ENCODE measurements at places on chromosomes 16 and 17.

GRCh38 chr17:42315402-42316156 is 27.3 kb downstream of the STAT5A start:
- DNase-seq: no peak

- no peak for DNase-seq
Observed at GRCh38 chr16:28162326-28162877, 49.4 kb downstream of the XPO6 start.

DNA sequence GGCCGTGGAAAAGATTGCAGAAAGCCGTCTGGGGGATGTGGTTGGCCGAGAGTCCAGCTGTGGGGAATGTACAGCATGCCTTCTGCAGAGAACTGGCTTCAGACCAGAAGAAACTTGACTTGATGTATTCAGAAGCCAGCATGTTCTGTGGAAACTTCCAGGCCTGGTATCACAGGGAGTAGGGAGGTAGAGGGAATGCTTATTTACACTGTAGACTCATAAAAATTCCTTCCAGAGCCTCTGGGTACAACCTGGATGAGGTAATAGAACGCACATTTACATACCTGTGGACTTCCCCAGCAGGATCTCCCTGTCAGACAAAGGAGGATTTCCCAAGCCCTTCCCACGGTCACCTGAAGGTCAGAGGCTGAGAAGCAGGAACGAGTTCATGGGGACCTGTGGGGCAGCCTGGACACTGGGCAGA is 11.8 kb upstream of the GAS7 start:
- no peak for DNase-seq

DNA sequence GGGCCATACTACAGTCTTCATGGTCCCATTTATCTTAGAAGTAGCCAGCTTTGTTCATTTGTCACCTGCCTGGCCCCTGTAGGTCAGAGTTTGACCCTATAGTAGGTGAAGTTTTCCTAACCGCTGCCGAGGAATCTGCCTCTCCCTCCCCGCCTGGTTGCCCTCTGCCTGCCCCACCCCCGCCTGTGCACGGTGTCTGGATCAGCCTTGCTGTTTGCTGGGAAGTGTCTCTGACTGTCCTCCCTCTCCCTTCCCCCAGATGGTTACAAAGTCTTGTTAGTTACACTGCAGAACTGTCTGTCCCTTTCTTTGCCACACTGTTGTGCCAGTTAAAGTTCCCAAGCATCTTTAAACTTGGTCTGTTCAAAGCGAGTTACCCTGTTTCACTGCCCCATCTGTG is 5.7 kb downstream of the UBFD1 start:
- no peak for DNase-seq

GRCh38 chr17:17127156-17127555 is 79.0 kb downstream of the PLD6 start:
- DNase-seq: no peak

- DNase-seq: no peak
Observed at GRCh38 chr17:29378500-29378899, 11.7 kb upstream of the TAOK1 start.

GRCh38 chr17:10610884-10611283 is 46.2 kb downstream of the MYH3 start:
- no peak for DNase-seq

- no peak for DNase-seq
Observed at GRCh38 chr17:29914819-29915537, 15.1 kb downstream of the SSH2 start.

DNA sequence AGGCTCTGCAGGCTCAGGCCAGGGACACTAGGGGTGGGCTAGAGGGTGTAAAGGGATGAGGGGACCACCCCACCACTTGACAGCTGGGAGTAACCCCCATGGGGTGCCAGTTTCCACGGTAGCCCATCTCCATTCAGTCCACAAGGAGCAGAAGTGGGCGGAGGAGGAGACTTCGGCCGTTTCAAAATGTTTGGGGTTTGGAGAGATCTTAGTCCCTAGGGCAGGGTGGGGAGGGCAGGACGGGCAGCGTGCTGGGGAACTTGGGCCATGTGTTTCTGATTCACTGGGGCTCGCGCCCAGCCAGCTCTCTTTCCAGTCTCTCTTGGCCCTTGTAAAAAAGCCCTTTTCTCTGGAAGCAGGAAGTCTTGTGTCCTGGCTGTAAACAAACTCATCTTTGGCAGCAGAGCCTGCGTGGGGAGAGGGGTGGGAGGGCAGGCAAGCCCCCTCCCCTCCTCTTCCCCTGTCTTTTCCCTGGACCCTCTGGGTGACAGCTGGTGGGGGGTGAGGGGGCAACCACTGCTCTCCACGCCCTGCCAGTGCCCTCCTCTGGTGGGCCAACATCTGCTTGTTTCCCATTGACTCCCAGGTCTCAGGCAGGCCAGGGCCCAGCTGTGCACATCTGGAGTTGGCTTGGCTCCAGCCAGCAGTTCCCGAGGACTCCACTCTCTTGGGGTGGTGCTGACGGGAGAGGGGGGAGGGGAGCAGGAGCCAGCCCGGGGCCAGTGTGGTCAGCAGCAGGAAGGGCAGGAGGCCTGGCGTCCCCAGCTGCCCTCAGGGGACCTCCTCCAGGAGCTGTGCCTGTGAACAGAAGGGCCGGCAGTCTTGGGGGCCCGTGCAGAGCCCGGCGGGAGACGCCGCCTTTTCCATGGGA is 8.1 kb downstream of the CYGB start:
- DNase-seq: no peak

DNA sequence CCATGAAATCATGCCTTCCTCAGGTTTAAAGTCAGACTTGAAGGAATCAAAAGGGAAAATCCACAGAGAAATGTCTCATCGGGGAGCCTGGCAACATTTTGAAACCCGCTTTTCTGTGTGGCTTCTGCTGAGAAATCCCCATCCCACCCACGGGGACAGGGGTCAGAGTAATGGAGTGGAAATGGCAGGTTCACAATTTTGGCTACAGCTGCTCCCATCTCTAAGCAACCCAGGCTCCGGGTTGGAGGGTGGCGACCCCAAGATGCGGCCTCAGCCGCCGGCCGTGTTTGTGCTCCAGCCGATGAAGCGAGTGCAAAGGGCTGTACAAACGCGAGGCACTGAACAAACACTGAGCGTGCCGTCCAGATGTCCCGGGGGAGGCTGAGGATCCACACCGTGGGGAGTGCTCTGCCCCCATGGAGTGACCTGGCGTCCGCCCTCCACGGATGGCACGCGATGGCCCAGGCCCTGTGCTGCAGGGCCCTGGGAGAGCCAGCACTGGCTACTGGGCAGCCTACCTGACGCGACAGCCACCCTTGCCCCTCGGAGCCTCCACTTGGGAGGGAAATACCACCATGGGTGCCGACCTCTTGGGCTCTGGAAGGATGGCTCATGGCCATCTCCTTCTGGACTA is 22.2 kb downstream of the SLC43A2 start:
- no peak for DNase-seq

DNA sequence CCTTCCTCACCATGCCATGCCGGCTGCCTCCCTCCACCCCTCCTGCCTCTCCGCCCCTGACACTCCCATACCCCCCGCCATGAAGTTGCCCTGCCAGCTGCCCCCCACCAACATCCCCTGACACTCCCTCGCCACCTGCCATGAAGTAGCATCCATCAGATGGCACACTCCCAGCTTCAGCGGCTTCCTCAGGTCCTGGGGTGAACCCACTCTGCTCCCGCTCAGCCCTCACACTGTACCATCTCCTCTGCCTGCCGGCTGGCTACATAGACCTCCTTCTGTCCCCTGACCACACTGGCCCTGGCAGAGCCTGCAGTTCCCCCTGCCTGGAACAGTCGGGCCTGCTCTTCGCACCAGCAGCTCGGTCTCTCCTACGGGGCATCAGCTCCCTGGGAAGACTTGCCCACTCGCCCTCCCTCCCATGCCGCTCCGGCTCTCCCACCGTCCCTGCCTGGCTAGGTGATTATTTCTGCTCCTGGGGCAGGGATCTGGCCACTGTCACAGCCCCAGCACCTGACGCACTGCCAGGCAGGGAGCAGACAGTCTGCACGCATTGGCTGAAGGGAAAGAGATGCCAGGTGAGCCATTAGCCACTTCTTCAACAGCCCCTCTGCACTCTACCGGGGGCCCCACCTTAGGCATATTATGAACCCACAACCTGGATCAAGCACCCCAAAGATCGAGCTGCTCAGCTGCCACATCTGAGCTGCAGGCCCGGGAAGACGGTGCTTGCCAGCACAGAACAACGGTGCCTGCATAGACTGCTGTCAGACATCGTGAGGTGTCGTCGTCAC is 9.0 kb downstream of the CANT1 start:
- DNase-seq: no peak

DNA sequence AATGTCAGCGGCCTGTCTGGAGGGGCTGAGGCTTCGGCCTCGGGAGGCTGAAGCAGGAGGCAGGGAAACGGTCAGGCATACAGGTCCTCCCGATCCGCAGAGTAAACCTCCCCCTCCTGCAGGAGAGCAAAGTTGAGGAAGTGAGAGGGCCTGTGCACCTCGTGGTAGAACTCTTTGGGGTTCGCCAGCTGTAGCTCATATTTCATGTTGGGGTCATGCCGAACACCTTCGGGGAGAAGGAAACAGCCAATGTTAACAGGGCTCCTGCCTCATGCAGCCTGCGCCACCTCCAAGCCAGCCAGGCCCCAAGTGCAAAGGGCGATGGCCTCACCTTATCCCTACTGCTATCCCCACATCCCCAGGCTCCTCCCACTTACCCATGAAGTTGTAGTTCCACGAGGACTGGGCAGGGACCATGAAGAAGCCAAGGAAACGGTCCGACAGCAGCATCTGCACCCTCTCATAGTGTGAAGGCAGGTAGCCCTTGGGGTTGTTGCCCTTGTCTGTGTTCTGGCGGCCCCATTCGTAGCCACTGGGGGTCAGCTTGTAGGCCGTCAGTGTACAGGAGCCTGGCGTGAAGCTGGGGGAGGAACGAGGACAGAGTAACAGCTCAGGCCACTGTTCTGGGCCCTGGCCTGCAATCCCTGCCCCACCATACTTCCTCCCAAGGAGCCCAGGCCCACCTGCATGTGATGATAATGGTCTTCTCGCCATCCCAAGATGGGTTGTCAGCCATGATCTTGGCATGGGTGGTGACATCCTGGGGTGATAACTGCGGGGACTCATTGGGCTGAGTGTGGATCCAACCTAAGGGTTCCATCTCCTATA is 1.3 kb upstream of the RILP start:
- DNase-seq: no peak

GRCh38 chr16:30678586-30678970 is 20.3 kb downstream of the FBRS start:
- no peak for DNase-seq

DNA sequence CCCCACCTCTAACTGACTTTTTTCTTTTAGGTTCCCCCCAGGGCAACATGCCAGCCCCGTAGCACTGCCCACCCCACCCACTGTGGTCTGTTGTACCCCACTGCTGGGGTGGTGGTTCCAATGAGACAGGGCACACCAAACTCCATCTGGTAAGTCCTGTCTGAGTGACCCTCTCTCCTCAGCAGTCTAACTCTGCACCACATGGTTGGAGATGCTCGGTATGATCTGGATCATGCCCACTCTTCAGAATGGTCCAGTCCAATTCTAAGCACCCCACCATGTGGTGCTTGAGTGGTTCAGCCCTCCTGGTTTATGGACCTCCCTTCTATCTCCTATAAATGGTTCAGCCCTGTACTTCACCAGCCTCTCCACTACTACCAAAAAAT is 5.9 kb downstream of the KDM6B start:
- DNase-seq: peak; percentile 62

DNA sequence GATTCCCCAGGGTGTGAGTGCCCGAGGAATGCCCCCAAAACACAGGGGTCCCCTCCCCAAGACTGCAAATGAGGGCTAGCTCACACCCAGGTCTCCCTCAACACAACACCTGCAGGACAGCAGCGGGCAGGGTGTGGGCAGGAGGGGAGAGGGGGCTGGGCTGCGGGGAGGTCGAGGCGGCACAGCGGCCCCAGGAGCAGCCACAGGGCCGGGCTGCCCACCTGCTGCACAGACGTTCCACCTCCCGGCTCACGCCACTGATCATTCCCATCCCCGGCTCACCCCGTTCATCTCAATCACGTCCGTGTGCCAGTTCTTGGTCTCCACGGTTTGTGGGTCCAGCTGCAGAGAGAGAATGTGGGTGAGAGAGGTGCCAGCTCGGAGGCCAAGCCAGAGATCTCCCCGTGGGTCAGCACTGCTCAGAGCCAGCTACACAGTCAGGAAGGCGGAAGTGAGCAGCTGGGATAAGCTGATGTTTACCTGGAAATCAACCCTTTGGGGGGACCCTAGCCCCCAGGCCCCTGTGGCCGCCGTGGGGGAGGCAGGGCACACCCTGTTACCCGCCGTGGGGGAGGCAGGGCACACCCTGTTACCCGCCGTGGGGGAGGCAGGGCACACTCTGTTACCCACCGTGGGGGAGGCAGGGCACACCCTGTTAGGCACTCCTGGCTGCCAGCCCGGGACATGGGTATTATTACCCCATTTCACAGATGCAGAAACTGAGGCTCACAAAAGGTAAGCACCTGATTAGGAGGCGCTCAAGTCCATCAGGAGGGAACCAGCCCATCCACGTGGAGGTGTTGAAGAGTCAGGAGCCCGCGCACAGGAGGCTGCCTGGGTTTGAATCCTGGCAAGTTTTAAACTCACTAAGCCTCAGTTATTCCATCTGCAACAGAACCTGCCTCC is 16.1 kb downstream of the TIMM22 start:
- no peak for DNase-seq

- DNase-seq: peak; percentile 24
Observed at GRCh38 chr17:67995570-67996263, 552 bp downstream of the C17orf58 start.

- DNase-seq: no peak
Observed at GRCh38 chr17:29341726-29342125, 47.8 kb upstream of the NUFIP2 start.

GRCh38 chr16:31148281-31148728 is 1.6 kb downstream of the PRSS36 start:
- no peak for DNase-seq

DNA sequence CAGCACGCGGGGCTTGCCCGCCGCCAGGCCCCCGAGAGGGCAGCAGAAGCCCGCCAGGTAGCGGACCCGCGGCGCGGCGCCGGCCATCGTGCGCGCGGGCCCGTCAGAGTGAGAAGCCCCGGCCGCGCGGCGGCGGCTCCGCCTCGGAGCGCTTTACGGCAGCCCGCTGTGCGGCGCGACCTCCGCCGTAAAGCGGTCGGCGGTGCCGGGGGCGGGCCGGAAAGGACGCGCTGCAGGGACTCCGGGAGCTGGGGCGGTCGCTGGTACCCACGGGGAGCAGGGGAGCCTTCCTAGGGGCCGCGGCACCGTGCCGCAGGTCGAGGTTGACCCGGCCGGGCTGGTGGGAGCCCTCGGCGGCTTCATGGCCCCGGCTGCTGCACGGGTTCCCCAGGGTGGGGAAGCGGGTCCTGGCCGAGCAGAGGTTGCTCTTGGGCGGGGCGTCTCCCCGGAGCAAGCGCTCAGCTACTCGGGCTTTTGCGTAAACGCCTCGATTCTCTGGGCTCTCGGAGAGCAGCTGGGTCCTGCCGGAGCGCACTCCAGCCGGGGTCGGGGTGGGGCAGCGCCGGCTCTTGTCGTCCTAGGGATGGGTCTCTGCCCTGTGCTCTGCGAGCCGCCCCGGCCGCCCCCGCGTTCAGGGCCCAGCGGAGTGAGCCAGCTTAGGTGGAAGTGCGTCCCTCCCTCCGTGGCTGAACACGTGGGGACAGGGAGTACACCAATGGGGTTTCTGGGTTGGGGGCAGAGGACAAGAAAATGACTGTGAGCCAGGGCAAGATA is at the start of gene FAAP100:
Gene FAAP100, minus strand, starts transcription at position 110 of the 774 bp plus-strand sequence. Its CDS starts 23 bp downstream, at position 87.
- peak; percentile 88 for DNase-seq

- DNase-seq: no peak
Observed at GRCh38 chr17:58446086-58446485, 28.8 kb upstream of the RNF43 start.

- no peak for DNase-seq
Observed at GRCh38 chr17:60506312-60506711, 19.7 kb downstream of the APPBP2 start.

- no peak for DNase-seq
Observed at GRCh38 chr16:67456391-67457081, 24.4 kb downstream of the ATP6V0D1 start.

- DNase-seq: peak; percentile 44
Observed at GRCh38 chr16:31714903-31715504, 158.6 kb upstream of the ZNF267 start.

All from stimulated activated naive CD8-positive, alpha-beta T cell treated with anti-CD3 and anti-CD28 coated beads, Interleukin-15, amount 100 ng/mL, for 72 hours (primary cell).